ENCODE measurements at places on chromosomes 5 and 9. TPM values are rescaled to one million over a fixed set of nuclear protein-coding genes. Genes with fewer than 3 reads are reported as not detected.

- H3K27me3 ChIP-seq, result no peaks in the 10 kb centered on the region
- H3K4me1 ChIP-seq, result no peaks in the 10 kb centered on the region
- no peak overlapping the region for H3K4me3 ChIP-seq
- no peak for DNase-seq
- H3K36me3 ChIP-seq, result no peaks in the 10 kb centered on the region
Measured at GRCh38 chr5:131647048-131647769, 12.2 kb upstream of the RAPGEF6 start.

DNA sequence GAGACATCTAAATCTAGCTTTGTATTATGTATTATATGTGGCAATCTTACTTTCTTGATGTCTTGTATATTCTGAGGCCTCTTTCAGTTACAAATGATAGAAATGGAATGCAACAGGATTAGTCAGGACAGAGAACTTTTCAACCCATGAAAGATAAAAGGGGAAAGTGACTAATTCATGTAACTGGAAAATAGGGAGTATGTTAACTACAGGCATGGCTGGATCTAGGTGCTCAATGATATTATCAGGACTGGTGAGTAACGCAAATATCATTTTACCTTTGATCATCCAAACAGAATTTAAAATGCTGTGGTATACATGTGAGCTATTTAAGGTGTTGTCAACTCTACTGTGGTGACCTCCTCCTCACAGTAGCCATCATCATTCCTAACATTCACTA lies 215.7 kb upstream of the GLRA1 start:
- no peak overlapping the region for H3K27ac ChIP-seq
- H3K4me1 ChIP-seq, result no peaks in the 10 kb centered on the region
- H3K27me3 ChIP-seq, result no peaks in the 10 kb centered on the region

The KCNV2 gene
- not detected for total RNA-seq

The OR1K1 gene
- total RNA-seq, result not detected

GRCh38 chr5:6349387-6349786 lies 29.0 kb downstream of the MED10 start:
- no peaks in the 10 kb centered on the region for H3K36me3 ChIP-seq
- no peaks in the 10 kb centered on the region for H3K27me3 ChIP-seq
- H3K4me1 ChIP-seq, result no peaks in the 10 kb centered on the region
- H3K27ac ChIP-seq, result no peak overlapping the region
- H3K4me3 ChIP-seq, result no peak overlapping the region

GRCh38 chr5:145068721-145069120 lies 766.4 kb downstream of the PRELID2 start:
- no peak for DNase-seq
- H3K27me3 ChIP-seq, result no peaks in the 10 kb centered on the region
- H3K4me1 ChIP-seq, result no peaks in the 10 kb centered on the region
- no peak overlapping the region for H3K4me3 ChIP-seq
- no peaks in the 10 kb centered on the region for H3K36me3 ChIP-seq
- H3K27ac ChIP-seq, result no peak overlapping the region

Data from hepatocyte (in vitro differentiated cells).